ENCODE measurements at places on chromosomes 13 and 19.

DNA sequence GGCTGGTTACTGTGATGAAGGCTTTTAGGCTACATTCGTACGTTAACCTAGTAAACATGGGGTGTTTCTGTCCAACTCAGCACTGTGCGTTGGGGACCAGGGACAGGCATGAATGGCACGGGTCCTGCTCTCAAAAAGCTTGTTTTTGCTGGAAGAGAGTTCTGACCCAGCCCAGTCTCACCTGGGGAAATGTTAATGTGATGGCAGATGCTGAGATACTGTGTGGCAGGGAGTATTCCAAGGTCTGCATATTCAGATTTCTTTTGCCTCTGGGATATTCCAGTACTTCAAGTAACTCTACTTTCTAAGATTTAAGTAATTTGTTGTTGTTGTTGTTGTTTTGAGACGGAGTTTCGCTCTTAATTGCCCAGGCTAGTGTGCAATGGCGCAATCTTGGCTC, 13.7 kb downstream of the CUL4A start:
- no peak for DNase-seq

DNA sequence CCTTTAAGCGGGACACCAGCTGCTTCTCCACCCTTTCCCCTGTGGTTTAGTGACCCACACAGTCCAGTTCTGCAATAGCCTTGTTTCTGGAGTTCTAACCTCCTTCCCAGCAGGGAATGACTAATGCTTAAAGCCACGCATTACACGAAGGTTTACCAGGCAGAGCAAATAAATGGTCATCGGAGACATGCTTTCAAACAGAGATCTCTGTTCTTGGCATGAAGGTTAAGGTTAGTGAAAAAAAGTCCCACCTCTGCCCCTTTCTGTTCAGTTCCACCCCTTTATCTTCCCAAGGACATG, 25.3 kb upstream of the MEDAG start:
- no peak for DNase-seq

DNA sequence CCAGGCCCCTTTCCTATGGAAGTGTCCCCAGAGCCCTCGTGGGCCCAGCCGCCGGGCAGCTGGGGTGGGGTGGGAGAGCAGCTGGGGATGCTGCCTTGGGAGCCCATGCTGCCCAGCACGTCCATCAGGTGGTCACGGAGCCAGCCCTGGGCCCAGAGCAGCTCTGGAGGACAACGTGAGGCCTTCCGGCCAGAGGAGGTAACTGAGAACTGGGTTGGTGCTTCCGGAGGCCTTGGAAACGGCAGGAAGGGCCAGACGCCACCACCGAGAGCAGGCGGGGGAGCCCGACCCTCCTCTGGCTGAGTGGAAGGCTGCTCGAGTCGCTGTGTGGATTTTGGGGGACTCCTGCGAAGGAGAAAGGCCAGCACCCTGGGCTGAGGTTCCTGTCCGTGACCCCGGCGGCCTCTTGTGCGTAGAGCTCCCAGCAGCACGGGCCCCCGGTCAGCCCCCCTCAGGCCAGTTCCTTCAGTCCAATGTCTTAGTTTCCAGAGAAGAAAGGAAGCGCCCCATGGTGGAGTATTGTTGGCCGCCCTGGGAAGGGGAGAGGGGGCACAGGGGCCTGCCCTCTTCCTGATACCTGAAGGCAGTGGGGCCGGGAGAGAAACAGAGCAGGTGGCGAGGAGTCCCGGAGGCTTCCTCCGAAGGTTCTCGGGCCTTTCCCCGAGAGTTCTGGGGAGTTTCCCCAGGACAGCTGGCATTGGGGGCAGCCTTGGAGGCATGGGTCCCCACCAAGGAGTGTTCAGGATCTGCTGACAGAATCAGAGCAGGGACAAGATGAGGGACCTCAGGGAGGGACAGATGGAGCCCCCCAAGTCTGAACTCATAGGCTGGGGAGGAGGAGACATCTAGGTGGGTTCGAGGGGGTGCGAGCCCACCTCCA, 68.8 kb downstream of the MLLT1 start:
- no peak for DNase-seq

DNA sequence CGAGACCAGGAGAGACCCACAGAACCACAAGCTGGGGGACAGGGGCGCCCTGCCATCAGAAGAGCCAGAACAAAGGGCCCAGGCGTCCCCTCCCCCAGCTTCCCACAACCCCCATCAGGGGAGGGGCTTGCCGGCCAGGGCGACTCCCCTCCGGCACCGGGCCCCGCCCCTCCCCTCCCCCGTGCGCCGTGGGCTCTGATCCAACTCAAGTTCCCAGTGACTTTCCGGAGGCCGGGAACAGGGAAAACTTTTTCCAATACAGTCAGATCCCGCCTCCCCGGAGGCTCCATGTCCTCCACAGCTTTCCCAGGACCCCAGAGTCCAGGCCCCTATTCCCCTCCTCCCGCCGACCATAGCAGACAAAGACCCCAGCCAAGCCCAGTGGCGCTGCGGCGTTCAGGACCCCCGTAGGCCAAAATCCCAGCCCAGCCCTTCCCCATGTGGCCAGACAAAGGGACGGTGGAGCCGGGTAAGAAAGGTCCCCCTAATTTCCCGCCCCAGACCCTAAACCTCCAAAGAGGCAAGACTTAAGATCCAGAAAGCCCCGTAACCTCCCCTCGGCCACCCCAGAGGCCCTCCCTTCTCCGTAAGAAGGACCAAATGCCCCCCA, 673 bp downstream of the TEAD2 start:
- DNase-seq, result no peak

GRCh38 chr13:46315491-46316075, 71.5 kb downstream of the RUBCNL start:
- DNase-seq, result no peak

- DNase-seq, result no peak
Observed at GRCh38 chr13:100951016-100951415, 276.4 kb upstream of the TMTC4 start.

- no peak for DNase-seq
Observed at GRCh38 chr13:29379281-29379680, 216.2 kb downstream of the SLC7A1 start.

GRCh38 chr19:7955696-7956095, 12.2 kb upstream of the TIMM44 start:
- no peak for DNase-seq

- no peak for DNase-seq
Observed at GRCh38 chr13:26016189-26016588, 35.6 kb downstream of the SHISA2 start.
